DMS79 (cell line): ENCODE measurements at places on chromosomes 11 and 22.

GRCh38 chr11:96622026-96622634, 232.3 kb downstream of the JRKL start:
- DNase-seq = no peak

DNA sequence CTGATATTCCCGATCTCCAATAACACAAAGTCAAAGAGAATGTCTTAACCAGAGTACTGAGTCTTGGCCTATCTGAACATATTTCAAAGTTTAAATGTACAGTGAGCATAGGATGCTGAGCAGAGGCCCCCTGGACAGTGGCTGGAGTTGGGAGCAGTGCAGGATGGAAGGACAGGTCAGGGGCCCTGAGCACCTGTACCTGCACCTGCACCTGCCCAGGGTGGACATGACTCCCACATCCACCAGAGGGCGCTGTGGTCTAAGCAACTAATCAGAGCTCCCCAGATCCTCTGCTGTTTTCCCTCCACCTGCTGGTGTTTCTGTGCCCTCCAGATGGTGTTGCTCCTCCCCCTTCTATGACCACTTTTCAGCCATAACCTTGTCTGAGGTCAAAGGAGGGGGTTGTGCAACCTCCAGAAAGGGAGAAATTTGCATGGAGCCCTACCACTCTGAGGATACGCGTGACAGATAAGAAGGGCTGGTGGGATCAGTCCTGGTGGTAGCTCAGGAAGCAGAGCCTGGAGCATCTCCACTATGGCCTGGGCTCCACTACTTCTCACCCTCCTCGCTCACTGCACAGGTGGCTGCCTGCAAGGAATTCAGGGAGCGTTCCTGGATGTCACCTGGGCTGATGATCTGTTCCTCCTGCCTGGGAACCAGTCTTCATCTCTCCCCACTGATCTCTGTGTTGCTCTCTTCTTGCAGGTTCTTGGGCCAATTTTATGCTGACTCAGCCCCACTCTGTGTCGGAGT, 49.1 kb upstream of the VPREB1 start:
- DNase-seq = no peak

- DNase-seq = no peak
These were observed 41.6 kb downstream of the WEE1 start for GRCh38 chr11:9615031-9615451.

DNA sequence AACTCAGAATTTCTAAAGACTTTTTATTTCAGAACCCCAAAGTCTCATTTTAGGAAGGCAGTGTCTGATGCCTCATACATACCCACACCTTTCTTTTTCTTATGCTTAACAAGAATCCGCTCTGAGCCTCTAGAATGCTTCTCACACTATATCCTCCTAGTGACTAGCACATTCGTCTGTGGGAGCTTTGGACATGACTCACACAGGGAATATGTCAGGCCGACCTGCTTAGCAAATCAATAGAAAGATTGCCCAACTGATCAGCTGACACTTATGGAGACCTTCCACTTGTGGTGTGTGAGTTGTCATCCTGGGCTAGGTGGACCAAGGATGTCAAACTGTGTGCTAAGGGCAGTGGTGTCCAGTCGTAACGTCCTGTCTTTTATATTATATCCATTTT, 129.9 kb upstream of the TTC12 start:
- DNase-seq = no peak

DNA sequence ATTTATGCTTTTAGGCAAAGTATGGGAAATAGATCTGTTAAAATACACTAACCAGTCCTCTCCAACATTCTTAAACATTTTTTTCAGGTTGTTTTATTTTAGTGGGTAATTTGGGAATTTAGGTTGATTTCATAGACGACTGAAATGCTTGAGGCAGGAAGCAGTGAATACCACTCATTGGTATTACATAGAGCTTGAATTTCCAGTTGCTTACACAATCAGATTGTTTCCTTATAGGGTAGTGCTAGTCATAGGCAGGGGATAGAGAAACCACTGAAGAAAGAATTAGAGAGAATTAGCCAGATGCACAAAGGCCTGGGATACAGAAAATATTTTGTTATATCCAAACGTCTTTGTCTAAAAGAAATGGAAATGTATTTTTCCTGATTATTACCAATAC, 23.9 kb upstream of the LYVE1 start:
- DNase-seq = no peak

DNA sequence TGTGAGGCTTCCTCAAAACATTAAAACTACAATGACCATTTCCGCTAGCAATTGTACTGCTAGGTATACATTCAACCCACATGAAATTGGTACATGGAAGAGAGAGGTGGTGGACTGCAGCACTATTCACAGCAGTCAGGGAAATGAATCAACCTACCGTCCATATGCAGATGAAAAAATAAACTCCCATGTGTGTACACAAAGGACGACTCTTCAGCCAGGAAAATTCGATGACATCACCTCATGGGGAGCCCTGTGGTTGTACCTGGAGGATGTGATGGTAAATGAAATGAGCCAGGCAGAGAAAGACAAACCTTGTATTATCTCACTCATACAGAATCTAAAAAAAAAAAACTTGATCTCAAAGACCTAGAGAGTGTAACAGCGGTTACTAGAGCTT, 23.3 kb downstream of the RFPL3 start:
- DNase-seq = no peak

DNA sequence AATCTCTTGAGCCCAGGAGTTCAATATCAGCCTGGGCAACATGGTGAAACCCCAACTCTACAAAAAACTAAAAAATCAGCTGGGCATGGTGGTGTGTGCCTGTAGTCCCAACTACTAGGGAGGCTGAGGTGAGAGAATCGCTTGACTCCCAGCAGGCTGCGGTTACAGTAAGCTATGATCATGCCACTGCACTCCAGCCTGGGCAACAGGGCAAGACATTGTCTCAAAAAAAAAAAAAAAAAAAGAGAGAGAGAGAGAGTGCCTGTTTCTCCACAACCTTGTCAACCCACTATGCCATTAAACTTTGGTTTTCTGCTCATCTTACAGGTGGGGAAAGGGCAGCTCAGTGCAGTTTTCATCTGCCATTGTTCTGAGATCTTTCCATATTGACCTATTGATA, 5.1 kb downstream of the FOLR3 start:
- no peak for DNase-seq
